ENCODE measurements at places on chromosomes 5 and 9.
A peak's percentile ranks its signal among the peaks of the same experiment; 100 is the strongest.

GRCh38 chr9:37914701-37915358 lies 10.9 kb upstream of the SLC25A51 start:
- DNase-seq: no peak

DNA sequence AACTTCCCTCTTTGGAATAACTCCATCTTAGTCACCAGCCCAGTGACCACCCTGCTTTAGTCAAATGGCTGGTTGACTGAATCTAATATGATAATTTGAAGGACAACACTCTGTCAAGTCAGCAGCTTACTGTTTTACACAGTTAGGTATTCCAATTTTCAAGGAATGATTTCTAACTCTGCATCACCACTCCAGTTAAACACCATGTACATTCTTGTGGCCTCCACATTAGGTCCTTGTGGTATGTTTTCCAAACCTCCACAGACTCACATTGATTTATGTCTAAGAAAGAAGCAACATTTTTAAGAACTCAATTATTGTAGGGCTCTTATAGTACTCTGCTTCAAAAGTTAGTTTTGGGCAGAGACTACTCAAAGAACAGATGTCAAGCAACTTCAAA lies 110.7 kb downstream of the TLE1 start:
- no peak for DNase-seq

GRCh38 chr9:76580188-76580587 lies 121.2 kb downstream of the GCNT1 start:
- peak; percentile 76 for DNase-seq

DNA sequence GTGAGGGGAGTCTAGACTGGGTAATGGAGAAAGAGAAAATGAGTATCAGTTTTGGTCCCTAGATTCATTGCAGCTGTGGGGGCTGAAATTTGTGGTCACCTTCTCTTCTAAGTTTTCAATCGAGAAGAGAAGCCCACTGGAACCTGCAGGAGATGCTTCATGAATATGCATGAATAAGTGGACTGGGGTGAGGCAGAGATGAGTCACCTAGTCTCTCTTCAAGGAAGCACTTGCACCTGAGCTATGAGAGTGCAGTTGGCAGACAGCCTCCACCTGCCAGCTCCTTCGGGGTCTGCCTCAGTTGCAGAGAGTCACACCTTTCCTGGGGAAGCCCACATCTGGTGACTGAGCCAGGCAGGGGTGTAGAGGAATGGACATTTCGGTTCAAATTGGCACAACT lies 69.1 kb downstream of the ZNF366 start:
- no peak for DNase-seq
